Breast epithelium (tissue), 4 donors: ENCODE measurements at places on chromosomes 11 and 22. TPM values are rescaled to one million over a fixed set of nuclear protein-coding genes. Genes with fewer than 3 reads are reported as not detected.

GRCh38 chr11:130029137-130029536 is 26.5 kb upstream of the PRDM10 start:
- no peak overlapping the region for H3K4me3 ChIP-seq
- no peaks in the 10 kb centered on the region for H3K4me1 ChIP-seq
- H3K27ac ChIP-seq, result no peak overlapping the region
- H3K27me3 ChIP-seq, result no peaks in the 10 kb centered on the region
- no peaks in the 10 kb centered on the region for H3K36me3 ChIP-seq

DNA sequence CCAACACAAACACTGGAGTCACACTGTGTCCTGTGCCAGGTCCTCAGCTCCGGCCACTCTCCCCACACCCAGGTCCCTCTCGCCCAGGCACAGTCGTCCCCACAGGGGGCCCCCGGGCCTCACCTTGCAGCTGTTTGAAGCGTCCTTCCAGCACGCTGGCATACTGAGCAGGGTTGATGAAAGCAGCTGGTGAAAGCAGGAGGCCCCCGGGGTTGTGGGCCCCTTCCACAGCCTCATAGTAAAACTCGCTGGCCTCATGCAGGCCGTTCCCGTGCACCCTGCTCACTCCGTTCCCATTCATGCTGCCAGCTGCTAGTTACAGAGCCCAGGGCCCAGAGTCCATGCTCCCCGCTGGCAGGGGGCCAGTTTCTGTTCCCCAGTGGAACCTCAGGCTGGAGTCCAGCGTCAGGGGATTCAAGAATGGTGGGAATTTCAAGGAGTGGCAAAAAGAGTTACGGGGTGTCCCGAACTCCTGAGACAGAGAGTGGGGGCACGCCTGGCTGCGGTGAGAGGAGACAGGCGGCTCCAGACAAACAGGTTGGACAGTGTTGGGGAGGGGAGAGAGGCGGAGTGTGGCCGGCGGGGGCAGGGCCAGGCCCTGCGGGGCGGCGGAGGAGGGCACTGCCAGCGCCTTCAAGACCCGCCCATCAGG is 10.6 kb downstream of the SPTBN2 start:
- H3K4me1 ChIP-seq, result no peaks in the 10 kb centered on the region
- H3K4me3 ChIP-seq, result no peak overlapping the region
- peak; percentile 69 for DNase-seq
- no peaks in the 10 kb centered on the region for H3K27me3 ChIP-seq
- no peaks in the 10 kb centered on the region for H3K36me3 ChIP-seq

GRCh38 chr11:36258730-36259360 is 30.4 kb downstream of the COMMD9 start:
- DNase-seq, result no peak
- H3K27ac ChIP-seq, result no peak overlapping the region
- H3K4me1 ChIP-seq, result no peaks in the 10 kb centered on the region
- H3K27me3 ChIP-seq, result no peaks in the 10 kb centered on the region
- no peaks in the 10 kb centered on the region for H3K36me3 ChIP-seq

TIMM10 gene
- total RNA-seq, result 45.9 TPM

EFCAB6 gene
- total RNA-seq, result 9.8 TPM

NPTXR gene
- 4.5 TPM for total RNA-seq

OR4D9 gene
- not detected for total RNA-seq

OR2D2 gene
- total RNA-seq, result not detected

BCO2 gene
- total RNA-seq, result 3.4 TPM

XKR3 gene
- total RNA-seq, result not detected

CSNK1E gene
- 83.0 TPM for total RNA-seq

ALDH3B1 gene
- 9.8 TPM for total RNA-seq

RIMBP3B gene
- total RNA-seq, result not detected

TRIM29 gene
- 10.6 TPM for total RNA-seq
